ENCODE measurements at places on chromosomes 6 and 20.

- DNase-seq = no peak
Measured at GRCh38 chr20:20439602-20440190, 71.8 kb downstream of the INSM1 start.

DNA sequence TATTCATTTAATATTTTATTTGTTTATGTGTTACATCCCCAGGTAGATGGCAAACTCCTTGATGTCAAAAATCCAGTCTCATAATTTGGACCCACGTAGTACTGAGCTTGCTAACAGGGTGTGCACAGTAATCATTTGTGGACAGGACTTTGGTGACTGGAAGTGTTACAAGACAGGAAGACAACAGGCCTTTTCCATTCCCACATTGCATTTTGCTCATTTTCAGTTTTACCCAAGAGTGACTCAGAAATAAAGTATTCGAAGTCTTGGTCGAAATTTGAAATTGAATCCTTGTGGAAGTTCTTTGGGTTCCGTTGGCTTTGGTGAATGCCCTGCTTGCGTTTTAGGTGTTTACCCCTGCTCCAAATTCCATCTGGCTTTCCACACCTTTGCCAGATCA, 63.0 kb upstream of the THBS2 start:
- no peak for DNase-seq

DNA sequence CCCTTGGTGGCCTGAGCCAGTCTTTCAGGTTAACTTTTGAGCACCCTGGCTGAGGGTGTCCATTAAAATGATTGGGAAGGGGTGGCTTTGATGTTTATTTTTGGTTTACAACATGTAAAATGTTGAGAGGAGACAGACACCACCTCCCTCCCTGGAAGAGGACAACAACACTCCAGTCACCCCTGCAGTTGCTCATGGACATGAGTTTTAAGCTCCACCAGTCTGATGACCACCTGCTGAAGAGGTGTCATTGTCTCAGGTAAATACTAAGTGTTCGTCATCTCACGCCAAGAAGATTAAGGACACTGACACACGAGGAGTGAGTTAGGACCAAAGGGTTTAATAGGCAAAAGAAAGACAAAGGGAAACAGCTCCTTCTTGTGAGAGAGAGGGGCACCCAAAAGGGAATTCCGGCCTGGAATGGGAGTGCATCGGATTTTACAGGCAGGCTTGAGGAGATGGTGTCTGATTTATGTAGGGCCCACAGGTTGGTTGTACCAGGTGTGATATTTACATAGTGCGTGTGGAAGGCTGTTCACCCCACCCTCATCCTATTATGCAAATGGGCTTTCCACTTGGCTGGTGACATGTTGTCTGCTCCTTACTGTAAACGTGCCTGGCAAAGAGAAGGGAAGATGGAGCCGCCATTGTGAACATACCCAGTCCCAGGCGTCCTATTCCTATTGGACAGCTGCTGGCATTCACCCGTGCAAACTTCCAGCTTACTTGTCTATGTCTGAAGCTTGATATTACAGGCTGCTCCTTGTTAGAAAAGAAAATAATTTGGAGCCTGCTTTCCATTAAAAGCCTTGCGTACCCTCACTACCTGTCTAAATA, 6.6 kb downstream of the HLA-B start:
- no peak for DNase-seq

GRCh38 chr6:147508866-147509608, 547 bp downstream of the SAMD5 start:
- DNase-seq = no peak

DNA sequence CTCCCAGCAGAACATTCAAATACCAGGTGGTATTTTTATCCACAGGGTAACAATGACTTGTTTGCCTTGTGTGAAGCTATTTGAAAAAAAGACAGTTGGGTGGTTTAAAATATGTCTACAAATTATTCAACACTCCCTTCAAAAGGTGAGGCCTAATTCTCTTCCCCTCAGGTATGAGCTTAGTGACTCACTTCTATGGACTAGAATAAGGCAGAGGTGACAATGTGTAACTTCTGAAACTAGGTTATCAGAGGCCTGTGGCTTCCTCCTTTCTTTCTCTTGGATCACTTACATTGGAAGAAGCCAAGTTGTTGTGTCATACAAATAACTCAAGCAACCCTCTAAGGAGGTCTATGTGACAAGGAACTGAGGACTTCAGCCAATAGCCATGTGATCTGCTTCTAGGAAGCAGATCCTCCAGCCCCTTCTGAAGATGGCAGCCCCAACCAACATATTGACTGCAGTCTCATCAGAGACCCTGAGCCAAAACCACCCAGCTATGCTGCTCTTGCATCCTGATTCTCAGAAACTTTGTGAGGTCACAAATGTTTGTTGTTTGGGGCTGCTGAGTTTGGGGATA, 102.6 kb downstream of the SNAP25 start:
- DNase-seq = no peak

- no peak for DNase-seq
Measured at GRCh38 chr6:25576919-25577318, 75.1 kb upstream of the SCGN start.

- no peak for DNase-seq
Measured at GRCh38 chr6:134590004-134590403, 272.1 kb upstream of the SGK1 start.

- DNase-seq = peak; percentile 48
Measured at GRCh38 chr6:44022296-44022661, 105.0 kb downstream of the MRPL14 start.

DNA sequence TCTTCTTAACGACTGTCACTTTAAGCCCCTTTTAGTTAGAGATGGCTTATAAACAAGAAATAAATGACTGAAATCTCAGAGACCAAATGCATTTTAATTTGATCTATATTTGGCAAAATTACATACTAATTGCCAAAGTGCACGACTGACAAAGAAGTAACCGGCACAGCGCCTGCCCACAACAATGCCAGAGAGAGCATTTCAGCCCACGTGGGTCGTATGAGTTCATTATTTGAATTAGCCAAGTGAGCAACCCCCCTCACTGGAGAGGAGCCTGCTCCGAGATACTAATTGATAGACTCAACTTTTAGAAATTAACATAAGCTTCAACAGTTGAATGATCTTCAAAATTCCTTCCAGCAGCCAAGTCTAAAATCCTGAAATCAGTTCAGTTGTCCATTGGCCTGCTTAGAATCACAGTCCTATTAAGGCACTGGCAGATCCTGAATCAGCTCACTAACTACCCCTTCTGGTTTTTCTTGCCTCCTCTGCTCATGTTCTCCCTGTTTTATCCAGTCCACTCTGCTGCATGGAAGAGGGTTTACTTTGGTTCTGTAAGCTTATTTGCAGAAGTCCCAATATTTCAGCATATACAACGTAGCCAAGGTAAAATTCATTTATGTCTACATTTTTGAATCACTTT, 519.1 kb upstream of the AGPAT4 start:
- no peak for DNase-seq

- DNase-seq = no peak
Measured at GRCh38 chr6:113754291-113754690, 102.9 kb upstream of the MARCKS start.

DNA sequence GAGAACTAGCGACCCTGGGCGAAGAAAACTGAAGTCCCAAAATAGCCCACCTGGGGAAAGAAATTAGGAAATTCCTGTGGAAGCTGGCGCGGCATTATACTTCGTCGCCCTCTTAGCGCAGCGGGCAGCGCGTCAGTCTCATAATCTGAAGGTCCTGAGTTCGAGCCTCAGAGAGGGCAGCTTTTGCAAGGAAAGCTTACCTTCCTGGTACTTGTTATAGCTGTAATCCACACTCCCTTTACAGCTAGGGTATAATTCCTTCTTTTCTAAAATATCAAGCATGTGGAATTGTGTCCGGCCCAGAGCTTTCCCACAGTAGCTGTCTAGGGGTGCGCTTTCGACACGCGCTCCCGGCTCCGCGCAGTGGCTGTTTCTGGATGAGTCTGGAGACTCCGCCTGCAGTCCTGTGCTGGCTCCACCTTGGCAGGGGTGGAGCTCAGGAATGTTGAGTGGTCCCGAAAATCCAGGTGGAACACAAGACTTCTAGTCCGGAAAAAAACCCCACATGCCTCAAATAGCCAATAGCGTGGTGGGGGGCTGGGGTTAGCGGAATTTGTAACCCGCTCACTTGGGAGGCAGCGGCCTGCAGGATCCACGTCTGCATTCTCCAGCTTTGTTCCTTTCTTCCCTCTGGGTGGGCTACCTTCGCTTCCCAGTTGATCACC, 83.7 kb upstream of the ZNF322 start:
- DNase-seq = no peak

DNA sequence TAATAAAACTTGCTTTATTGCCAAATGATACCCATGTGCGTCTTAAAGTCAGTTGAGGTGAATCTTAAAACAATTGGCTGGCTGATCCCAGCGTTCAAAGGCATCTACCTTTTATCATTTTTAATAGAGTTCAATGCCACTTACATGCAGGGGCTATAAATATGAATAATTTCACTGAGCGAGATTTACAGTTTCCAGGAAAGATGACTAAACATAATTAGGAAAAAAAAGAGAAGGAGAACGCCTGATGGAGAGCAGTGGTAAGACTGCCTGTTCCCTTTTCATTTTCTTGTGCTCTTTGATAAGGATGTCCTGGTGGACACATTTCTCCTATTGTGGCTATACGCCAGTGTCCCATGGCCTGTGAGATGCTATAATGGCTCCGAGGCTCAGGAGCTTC, 139.9 kb upstream of the SLC22A23 start:
- no peak for DNase-seq

DNA sequence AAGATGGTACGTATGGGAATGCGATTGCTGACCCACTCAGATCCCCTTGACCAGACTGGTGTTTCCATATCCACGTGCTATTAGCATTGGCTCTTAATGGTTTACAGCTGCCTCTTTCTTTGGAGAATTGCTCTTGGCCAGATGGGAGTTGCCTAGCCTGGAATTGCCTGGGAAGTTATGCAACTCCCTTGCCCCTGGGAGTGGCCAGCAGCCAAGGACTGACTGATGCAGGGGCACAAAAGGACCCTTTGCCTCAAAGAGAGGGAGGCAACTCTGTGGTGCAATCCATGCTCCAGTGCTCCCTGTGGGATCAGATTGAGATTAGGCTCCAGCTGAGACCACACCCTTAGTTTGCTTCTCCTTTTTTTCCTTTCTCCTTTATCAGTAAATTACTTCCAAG, 203.5 kb upstream of the JAG1 start:
- no peak for DNase-seq

- no peak for DNase-seq
Measured at GRCh38 chr20:63027922-63028389, 21.2 kb upstream of the BHLHE23 start.

GRCh38 chr6:15239616-15240364, 6.1 kb upstream of the JARID2 start:
- DNase-seq = no peak

GRCh38 chr20:4812641-4813075, 90.9 kb downstream of the PRND start:
- DNase-seq = no peak

DNA sequence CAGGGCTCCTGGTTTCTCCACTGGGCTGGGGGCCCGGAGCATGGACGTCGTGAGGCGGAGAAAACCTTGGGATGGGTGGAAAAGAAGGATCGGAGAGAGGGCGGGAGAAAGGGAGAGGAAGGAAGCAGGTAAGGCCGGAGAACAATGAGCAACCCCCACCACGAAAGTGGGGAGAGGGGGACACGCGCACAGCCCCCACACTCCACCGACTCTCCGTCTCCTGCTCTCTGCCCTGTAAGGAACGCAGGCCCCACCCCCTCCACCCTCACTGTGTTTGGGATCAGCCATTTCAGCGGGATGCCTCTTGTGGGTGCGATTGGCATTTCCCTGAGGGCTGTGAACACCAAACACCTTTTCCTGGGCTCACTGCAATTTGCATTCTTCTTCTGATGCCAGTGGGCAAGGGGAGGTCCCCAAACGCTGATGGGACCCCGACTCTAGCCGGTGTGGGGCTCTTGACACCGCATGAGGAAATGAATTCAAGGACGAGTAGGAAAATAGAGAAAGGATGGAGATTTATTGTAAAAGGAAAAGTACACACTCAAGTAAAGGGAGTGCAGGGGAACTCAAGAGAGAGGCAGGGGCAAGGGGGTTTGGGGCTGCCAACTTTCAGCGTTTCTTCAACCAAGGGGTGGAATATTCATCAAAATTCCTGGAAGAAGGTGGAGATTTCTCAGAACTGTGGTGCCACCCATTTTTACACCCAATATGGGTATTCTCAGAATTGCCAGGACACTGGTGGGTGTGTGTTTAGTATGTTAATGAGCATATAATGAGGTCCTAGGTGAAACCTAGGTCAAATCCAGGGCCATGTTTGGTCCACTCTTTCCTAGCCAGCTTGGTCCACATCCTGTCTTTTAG, 13.1 kb upstream of the RAET1L start:
- no peak for DNase-seq

- DNase-seq = no peak
Measured at GRCh38 chr6:100229512-100229911, 235.2 kb downstream of the SIM1 start.

DNA sequence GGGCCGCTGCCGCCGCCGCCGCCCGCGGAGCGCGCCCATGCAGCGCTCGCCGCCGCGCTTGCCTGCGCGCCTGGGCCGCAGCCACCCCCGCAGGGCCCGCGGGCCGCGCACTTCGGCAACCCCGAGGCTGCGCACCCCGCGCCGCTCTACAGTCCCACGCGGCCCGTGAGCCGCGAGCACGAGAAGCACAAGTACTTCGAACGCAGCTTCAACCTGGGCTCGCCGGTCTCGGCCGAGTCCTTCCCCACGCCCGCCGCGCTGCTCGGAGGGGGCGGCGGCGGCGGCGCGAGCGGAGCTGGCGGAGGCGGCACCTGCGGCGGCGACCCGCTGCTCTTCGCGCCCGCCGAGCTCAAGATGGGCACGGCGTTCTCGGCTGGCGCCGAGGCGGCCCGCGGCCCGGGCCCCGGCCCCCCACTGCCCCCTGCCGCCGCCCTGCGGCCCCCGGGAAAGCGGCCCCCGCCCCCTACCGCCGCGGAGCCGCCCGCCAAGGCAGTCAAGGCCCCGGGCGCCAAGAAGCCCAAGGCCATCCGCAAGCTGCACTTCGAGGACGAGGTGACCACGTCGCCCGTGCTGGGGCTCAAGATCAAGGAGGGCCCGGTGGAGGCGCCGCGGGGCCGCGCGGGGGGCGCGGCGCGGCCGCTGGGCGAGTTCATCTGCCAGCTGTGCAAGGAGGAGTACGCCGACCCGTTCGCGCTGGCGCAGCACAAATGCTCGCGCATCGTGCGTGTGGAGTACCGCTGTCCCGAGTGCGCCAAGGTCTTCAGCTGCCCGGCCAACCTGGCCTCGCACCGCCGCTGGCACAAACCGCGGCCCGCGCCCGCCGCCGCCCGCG, 730 bp downstream of the INSM1 start:
- no peak for DNase-seq

DNA sequence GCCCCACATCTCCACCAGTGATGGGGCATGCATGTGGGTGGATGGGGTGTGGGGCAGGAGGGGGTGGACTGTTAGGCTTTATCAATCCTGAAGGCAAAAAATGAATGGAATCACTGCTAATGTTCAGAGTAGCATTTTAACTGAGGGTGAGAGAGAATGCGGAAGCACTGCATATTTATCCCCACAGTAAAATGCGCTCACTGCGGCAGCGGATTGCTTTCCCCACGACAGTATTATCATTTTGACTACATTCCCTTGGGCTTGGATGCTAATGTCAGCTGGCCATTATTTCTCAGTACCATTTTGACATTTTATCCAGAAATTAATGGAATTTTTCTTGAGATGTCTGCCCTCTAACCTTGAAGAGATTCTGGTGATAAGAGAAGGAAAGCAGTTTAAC, 13.4 kb downstream of the ALDH8A1 start:
- no peak for DNase-seq

Data from CD4-positive, alpha-beta T cell (primary cell).